ENCODE measurements at places on chromosomes 6 and 20.
A peak's percentile ranks its signal among the peaks of the same experiment; 100 is the strongest.

DNA sequence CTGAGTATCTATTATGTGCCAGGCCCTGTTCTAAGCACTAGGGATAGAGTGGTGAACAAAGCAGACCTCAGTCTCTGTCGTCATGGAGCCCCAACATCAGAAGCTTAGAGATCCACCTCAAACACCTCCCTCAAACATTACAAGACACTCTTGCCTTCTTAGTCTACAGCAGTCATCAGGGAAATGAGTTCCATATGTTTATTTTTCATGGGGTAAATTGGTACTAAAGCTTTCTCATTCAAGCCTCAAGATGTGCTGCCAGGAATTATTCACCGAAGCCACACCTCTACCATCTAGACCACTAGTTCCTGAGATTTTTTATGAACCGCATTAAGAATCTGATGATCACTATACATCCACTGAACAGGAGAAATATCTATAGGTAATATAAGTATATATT is 59.0 kb upstream of the TFB1M start:
- DNase-seq, result no peak

DNA sequence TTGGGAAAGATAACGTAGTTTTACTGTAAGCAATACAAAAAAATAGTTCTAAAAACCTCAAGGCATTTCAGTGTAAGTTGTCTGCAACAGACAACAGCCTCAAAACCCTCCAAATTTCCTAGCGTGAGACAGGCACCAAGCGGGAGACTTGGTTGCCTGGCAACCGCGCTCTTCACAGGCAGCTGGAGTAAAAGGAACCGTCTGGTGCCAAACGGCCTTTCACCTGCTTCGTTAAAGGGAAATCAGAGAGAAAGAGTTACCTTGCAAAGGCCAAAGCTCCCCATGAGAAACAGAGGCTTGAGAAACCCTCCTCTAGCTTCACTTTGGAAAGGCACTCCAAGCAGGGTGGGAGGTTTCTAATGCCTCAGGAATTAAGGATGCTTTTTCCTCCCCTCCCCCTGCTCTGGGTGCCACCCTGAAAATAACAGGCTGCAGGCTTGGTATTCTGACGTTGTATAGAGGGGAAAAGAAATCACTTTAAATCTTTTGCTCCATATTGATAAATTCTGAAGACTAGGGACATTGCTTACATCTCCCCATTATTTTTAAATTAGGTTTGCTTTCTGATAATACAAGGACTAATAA is 129.7 kb upstream of the UFL1 start:
- no peak for DNase-seq

DNA sequence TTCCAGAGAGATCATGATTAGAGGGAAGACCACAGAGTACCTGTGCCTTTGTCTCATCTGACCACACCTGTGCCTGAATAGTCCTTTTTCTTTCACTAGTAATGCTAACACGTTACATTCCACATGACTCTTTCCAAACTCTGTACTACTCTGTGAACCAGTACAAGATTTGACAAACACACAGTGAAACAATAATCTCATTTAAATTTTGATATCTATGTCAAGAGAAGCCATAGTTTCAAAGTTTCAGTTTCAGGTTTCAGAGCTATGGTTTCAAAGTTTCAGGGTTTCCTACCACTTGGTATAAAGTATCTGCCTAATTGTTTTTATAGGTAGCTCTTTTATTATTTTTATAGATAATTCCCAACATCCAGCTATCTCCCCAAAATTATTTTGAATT is 62.0 kb upstream of the PHACTR2 start:
- DNase-seq, result no peak

GRCh38 chr6:35489995-35490791 is 6.7 kb downstream of the TEAD3 start:
- DNase-seq, result no peak

DNA sequence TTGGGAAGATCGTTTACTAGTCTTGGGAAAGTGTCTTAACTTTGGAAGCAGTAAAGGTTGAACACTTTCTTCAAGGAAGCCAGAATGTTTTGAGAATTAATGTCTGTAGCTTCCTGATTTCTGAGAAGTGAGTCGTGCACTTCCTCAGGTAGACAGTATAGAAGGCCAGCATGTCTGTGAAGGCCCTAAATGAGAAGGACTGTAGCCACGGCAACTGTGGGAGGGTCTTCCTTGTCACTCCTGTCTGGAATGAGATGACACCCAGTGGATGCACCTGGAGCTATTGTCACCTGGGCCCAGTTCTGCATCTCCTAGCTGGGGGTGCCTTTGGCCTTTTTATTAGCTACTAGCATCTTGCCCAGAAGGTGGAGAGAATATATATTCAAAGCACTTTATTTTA is 8.8 kb downstream of the STX16 start:
- DNase-seq, result no peak

DNA sequence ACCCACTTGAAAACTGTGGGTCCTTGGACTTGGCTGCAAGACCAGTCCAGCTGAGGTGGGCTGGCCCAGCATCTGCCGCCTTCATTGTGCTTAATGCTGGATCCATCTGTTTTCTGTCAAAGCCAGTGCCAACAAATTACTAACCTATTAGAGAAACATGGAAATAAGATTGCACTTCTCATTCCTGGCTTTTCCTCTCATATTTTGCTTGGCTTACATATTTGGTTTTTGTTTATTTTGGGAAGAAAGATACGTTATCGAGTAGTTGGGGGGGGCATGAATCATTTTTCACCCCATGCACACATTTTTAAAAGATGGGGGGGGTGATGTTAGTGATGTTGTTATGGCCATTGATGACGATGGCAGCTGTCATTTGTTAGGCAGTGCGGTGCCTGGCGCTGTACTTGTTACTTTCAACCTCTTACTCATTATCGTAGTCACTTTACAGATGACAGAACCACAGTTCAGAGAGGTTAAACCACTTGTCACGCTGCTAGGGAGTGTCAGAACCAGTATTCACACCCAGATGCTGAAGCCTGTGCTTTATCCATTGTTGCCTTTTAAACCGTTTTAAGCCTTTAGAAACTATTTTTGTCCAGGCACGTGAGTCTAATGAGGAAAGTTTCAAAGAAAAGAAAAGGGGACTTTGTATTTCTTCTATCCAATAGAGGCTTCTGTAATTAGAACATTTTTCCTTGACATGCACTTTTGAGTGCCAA is 180.0 kb downstream of the TMEM242 start:
- no peak for DNase-seq

DNA sequence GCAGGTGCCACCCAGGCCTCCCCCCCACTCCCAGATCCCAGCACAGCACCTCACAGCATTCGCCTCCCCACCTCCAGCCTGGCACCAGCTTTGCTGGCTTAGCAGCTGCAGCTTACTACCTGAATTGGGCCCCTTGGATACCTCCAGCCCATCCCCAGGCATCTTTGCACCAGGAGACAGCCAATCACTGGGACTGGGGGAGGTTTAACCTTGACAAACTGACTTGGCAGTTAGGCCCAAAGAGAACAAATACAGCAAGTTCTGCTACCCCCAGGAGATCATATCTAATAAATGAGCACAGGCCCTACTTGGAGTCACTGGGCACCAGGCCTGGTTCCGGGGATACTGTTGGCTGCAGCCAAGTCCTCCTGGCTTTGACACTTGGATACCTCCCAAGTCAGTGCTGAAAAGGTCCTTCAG is 8.8 kb downstream of the PDRG1 start:
- no peak for DNase-seq

DNA sequence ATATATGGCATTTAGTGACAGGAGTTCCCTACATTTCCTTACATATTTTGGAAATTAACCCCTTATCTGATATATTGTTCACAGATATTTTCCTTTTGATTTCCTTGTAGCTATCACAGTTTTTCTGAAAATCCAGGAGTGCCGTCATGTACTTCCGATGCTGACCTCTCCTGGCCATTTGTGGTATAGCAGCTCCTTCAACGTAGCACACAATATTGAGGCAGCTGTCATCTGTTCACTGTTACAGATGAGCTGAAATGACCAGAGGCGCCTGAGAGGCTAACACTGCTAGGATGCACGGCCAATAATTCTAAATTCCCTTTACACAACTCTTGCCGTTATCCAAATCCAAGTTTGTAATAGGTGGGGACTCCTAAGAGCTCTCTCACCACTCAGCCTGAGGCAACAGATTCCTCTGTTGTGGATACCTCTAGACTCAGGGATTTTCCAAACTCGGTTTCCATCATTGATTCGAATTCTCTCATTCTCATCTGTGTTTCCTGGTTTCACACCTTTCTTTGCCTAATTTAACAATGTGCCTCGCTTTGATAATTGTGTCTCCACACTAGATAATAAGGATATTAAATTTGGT is 53.0 kb downstream of the MMUT start:
- peak; percentile 45 for DNase-seq

DNA sequence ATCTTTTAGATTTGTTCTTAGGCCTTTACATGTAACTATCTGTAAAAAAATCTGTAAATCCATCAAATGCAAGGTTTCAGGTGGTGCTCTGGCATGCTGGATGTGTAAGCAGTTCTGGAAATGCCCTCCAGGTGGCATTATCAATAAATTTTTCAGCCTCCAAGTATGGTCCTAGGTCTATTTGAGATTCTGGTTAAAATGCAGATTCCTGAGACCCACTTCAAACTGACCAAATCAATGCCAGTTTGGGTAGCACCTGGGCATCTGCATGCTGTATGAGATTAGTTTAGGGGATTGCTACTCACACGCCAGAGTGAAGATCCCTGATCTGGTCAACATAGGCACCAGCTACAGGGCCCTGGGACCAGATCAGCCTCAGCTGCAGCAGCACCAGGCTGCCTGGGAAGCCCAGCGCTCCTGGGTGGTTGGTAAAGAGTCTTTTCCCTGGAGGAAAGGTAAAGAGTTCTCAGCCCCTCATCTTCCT is 507.3 kb upstream of the CITED2 start:
- no peak for DNase-seq
